ENCODE measurements at places on chromosomes 1 and 21.

DNA sequence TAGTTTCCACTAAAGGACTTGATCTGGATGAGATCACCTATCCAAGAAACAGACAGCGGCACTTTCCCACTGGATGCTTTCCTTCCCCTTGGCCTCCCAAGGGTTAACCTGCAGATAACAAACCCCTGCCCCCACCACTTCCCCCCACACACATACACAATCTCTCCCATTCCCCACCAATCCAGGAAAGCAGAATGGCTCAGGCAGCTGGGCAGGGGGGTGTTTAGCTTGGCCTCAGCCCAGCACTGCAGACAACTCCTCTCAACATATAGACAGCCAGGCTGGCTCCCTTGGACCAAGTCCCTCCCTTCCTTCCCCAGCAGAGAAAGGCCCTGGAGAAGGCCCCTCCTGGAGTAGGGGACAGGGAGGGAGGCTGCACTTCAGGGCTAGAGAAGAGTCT, 24.6 kb downstream of the PLEKHA6 start:
- DNase-seq, result no peak

DNA sequence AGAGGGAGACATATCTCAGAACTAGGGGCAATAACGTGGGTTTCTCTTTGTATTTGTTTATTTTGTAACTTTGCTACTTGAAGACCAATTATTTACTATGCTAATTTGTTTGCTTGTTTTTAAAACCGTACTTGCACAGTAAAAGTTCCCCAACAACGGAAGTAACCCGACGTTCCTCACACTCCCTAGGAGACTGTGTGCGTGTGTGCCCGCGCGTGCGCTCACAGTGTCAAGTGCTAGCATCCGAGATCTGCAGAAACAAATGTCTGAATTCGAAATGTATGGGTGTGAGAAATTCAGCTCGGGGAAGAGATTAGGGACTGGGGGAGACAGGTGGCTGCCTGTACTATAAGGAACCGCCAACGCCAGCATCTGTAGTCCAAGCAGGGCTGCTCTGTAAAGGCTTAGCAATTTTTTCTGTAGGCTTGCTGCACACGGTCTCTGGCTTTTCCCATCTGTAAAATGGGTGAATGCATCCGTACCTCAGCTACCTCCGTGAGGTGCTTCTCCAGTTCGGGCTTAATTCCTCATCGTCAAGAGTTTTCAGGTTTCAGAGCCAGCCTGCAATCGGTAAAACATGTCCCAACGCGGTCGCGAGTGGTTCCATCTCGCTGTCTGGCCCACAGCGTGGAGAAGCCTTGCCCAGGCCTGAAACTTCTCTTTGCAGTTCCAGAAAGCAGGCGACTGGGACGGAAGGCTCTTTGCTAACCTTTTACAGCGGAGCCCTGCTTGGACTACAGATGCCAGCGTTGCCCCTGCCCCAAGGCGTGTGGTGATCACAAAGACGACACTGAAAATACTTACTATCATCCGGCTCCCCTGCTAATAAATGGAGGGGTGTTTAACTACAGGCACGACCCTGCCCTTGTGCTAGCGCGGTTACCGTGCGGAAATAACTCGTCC, 1.3 kb upstream of the OLIG2 start:
- no peak for DNase-seq

DNA sequence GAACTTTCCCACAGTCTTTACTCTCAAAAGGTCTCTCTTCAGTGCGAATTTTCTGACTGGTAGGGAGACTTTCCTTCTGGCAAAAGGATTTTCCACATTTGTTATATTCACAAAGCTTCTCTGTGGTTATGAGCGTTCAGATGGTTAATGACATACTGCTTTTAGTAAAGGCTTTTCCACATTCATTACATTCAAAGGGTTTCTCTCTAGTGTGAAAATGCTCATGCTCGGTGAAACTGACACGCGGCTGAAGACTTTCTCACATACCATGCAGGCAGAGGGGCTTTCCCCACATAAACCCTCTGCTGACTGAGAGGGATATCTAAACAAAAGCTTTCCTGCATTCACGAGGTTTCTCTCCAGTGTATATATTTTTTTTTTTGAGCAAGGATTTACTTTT, 9.9 kb upstream of the KLF18 start:
- no peak for DNase-seq

- DNase-seq, result no peak
Observed at GRCh38 chr21:45224189-45224938, 63.3 kb downstream of the POFUT2 start.

DNA sequence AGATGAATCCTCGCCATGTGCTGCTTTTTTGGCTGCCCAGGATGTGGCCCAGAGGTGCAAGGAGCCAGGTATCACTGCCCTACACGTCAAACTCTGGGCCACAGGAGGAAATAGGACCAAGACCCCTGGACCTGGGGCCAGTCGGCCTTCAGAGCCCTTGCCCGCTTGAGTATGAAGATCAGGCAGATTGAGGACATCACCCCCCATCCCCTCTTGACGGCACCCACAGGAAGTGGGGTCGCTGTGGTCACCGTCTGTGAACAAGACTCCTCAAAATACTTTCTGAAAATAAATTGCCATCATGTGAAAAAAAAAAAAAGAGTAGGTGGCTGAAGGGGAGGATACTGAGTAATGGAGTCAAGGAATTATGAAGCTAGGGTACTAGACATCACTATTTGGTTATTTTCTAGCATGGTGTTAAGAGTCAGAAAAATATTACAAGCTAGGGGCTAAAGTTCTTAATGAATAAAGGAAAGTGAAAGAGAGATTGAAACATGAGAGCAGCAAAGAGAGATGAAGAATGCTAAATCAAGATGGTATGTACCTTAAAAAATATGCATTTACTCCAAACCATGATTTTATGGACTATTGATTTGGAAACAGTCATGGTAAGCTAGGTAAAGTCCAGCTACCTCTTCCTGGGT, 84.9 kb downstream of the CLEC20A start:
- no peak for DNase-seq

- no peak for DNase-seq
Observed at GRCh38 chr1:21550097-21550496, 40.9 kb downstream of the ALPL start.

DNA sequence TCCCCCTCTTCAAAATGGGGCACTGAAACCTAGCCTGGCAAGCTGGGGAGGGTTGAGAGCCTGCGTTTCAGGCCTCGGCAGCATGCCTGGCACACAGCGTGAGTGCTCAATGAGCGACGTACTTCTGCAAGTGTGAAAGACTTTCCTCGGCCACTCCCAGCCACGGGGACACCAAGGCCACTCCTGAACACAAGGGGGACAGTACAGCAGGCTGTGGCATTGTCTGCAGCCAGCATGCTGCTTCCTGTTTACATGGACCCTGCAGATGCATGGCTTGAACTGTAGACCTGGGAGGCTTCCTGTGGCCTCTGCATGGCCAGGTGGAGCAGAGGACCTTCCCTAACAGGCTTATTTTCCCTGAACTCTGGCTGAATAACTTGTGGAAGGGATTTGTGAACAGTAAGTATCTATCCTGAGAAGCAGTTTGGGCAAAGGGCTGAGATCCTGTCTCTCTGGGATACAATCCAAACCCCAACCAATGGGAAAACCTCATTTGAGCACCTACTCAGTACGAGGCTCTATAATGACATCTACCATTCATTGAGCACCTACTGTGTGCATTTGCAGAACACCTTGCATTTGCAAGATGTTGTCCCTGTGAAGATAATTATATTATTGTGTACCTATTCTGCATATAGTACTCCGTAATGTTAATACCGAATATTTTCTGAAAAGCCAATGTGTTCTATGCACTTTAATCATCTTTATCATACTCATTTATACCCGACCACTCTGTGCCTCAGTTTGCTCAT, 9.9 kb upstream of the HSPG2 start:
- DNase-seq, result no peak

DNA sequence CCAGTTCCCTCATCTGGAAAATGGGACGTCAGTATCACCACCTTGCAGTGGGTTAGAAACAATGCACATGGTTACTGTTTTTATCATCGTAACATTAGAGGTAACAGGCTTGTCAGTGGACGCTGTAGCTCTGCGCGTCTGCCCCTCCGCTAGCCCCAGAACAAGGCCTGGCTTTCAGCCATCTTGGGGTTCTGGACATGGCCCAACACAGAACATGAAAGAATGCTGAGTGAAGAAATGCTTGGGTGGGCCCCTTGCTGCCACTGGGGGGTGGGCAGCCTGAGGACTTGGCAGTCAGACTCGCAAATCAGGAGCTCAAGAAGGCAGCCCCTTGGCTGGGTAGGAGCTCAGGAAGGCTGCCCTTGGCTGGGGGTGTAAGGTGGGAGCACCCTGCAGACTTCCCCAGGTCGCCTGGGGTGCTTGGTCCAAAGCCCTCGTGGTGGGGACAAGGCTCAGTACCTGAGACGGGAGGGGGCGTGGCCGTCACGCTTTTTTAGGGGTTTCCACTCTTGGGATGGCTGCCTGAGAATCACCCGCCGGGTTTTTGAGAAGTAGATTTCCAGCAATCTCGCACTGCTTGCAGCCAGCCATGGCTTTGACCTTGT, 51.7 kb downstream of the SLC37A1 start:
- no peak for DNase-seq

DNA sequence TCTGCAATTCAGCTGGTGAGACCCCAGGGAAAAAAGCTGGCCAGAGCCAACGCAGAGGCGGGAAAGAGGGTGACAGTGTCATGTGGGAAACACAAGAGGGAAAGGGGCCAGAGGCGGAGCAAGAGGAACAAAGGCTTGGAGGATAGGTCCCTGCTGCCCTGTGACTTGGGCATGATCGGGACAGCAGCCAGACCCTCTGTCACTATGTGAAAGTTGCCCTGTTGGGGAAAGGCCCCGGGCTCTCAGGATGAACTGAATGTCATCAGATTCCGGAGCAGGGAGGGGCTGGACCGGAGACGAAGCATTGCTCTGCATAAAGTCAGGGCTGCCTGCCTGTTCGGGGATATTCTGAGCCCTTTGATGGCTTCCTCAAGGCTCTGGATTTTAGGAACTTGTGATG, 5.7 kb upstream of the ELF3 start:
- no peak for DNase-seq

DNA sequence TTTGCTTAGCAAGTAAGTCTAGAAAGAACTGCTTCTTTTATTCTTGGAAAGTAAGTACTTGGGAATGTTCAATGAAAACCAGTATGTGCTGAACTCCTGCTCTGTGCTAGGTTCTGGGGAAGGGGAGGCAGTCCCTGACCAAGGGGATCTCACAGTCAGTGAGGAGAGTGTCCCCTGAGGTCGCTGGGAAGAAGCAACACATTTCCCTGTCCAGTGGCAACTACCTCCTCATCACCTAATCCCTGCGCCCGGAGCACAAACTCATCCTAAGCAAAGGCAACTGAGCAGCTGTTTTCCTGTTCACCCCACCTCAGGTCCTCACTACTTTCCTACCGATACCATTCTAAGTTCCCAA, 61.7 kb upstream of the ANGPTL1 start:
- DNase-seq, result no peak

GRCh38 chr1:89706700-89707012, 73.7 kb downstream of the LRRC8C start:
- no peak for DNase-seq

DNA sequence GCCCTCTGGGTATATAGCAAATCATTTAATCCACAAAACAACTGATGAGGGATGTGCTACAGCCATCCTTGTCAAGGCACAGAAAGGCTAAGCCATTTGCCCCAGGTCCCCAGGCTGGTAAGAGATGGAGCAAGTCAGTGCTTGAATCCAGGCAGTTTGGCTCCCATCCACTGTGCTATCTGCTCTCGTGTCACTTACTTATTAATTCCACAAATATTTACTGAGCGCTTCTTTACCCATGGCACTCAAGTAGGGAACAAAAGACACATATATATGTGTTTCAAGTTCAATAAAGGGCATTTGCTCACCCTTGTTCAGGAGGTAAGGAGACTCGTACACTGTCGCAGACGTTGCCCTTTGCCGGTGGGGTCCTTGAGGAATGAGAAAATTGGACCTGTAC, 38.6 kb upstream of the MPZL1 start:
- peak; percentile 42 for DNase-seq

- no peak for DNase-seq
Observed at GRCh38 chr21:30083225-30083945, 83.2 kb downstream of the CLDN17 start.

DNA sequence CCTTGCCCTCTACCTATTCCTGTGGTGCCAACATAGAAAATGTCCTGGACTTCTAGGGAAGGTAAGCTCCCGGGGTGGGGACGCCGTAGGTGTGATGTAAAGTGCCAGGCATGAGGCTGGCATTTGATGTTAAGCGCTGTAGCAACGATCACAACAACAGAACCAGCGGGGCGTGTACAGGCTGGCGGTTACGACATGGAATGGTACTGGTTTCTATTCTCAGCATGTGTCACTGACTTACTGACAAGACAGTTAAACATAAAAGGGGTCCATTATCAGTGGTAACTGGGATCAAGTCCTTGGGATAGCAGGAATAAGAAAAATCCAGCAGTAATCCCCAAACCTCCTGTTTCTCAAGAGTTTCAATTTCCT, 58.9 kb downstream of the TGFBR3 start:
- DNase-seq, result no peak

GRCh38 chr1:152026895-152027294, 9.9 kb downstream of the S100A11 start:
- DNase-seq, result no peak

GRCh38 chr1:207987164-207987563, 76.2 kb upstream of the CD34 start:
- no peak for DNase-seq

- no peak for DNase-seq
Observed at GRCh38 chr1:204314893-204315658, 44.7 kb downstream of the PLEKHA6 start.

GRCh38 chr1:206975306-206975705, 5.0 kb upstream of the FCAMR start:
- no peak for DNase-seq

- no peak for DNase-seq
Observed at GRCh38 chr1:74162333-74162732, 35.6 kb downstream of the LRRIQ3 start.

DNA sequence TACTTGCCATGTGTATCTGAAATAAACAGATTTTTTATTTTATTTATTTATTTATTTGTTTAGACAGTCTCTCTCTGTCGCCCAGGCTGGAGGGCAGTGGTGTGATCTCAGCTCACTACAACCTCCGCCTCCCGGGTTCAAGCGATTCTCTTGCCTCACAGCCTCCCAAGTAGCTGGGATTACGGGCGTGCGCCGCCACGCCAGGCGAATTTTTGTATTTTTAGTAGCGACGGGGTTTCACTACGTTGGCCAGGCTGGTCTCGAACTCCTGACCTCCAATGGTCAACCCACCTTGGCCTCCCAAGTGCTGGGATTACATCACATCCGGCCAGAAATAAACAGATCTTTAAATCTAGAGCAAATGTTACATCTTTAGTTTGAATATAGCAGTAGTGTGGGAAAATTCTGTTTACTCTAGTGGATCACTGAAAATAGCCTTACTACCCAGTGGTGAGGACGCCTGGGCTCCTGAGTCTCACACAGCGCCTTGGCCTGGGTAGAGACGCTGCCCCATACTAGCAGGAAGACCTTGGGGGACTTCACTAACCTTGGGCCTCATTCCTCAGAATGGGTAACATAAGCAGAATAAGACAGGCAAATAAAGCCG, 709 bp downstream of the GART start:
- DNase-seq, result peak; percentile 67
